ENCODE measurements at places on chromosomes 5 and 9.
A peak's percentile ranks its signal among the peaks of the same experiment; 100 is the strongest.

DNA sequence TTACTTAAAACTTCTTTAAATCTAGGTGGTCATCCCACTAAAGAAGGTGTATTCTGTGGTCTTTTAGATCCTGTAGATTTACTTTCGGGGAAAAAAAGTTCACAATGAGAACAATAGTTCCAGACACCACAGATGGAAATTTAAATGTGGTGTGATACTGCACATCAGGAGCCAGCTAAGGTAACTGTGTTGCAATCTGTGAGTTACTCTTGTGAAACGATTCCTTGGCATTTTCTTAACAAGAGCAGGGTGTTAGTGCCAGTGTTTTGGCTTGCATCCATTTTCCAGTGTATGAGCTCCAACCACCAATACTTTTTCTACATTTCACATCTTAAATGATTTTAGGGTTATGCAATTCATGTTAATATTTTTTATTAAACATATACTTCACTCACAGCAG, 674.5 kb downstream of the CETN3 start:
- no peak for DNase-seq

DNA sequence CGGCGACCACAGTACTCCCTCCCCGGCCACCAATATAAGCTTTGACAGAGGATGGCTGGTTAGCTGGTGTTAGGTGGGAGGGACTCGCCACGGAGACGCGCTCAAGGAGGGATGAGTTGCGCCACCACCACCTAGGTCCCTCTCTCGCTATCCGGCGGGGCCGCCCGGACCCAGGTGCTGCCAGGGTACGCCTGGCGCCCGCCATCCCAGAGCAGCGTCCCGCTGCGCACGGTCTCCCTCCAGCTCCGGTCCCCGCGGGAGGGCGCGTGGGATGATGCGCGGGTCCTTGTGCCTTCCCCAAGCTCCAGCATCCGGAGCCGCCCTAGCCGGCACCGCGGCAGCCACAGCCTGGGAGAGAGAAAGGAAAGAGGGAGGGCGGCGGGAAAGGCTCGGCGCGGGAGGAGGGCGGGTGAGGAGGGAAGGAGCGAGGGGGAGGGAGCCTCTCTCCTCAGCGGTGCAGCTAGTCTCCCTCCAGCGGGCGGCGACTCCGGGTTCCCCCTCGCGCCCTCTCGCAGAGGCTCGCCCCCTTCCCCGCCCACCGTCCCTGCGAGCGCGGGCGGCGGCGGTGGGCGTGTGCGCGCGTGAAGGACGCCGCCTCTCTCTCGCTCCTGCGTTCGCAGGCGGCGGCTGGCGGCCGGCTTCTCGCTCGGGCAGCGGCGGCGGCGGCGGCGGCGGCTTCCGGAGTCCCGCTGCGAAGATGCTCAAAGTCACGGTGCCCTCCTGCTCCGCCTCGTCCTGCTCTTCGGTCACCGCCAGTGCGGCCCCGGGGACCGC, at the start of gene CAMK4:
Gene CAMK4, plus strand, starts transcription at position 598 of the 774 bp plus-strand sequence. Its CDS starts 100 bp downstream, at position 698.
- peak; percentile 58 for DNase-seq

DNA sequence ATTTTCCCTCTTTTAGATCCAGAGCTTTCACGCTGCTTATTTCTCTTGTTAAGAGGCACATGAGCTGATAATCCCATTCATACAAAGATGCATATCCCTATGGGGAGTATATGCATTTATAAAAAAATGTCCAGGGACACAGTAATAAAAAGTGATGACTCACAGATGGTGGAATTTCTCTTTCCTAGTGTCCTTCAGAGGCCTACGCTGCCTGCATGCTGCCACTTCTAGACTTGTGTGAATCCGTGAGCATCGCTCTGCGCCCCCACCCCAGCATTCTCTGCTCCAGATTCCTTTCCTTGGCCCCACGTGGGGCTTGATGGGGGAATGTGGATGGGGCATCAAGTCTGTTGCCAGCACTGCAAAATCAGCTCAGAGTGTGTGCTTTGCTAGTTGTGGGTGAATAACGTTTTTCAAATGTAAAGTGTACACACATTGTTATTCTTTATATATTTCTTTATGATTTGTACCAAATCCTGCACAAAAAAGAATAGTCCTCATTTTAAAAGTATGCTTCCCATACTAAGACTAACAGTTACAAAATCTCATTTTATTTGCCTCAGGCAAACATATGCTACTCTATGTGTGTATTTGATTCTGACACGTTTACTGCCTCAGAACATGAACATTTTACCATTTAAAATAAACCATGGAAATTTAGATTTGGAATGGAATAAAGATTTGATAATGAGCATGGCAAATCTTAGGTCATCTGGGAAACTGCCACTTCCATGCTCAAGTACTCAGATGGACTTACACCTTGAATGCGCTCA, 22.4 kb upstream of the RASGRF2 start:
- DNase-seq, result no peak

GRCh38 chr5:108749128-108749861, 1.6 kb downstream of the FER start:
- no peak for DNase-seq

GRCh38 chr5:69512740-69513260, 20.2 kb downstream of the OCLN start:
- DNase-seq, result no peak

DNA sequence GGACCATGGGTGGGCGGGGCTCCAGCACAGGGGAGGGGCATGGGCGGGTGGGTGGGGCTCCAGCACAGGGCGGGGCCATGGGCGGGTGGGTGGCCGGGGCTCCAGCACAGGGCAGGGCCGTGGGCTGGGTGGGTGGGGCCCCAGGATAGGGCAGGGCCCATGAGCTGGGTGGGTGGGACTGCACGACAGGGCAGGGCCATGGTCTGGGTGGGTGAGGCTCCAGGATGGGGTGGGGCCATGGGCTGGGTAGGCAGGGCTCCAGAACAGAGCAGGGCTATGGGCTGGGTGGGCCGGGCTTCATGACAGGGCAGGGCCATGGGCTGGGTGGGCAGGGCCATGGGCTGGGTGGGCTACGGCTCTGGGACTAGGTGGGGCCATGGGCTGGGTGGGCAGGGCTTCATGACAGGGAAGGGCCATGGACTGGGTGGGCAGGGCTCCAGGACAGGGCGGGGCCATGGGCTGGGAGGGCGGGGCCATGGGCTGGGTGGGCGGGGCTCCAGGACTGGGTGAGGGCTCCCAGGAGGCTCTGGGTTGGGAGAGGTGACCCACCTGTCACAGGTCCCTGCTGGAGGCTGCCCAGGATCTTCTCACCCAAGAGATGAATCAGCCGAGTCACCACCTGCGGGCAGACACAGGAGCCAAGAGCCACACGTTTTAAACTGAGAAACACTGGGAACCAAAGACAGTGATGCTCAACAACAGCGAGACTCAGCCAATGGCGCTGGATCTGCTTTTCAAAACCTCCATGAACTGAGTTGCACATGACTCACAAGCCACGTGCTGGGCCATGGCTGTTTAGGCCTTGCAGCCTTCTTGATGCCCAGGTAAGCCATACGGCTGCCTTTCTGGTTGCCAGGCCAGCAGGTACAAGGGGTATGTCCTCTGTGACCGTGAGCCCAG, 33.6 kb upstream of the NSMF start:
- no peak for DNase-seq

- DNase-seq, result no peak
Observed at GRCh38 chr5:2240118-2240904, 357.6 kb upstream of the IRX4 start.

- no peak for DNase-seq
Observed at GRCh38 chr5:17228821-17229291, 11.4 kb downstream of the BASP1 start.

All from NCI-H748 treated with DMSO at 0.1 percent for 48 hours (cell line).